ENCODE measurements at places on chromosomes 7 and 10.

GRCh38 chr10:116324951-116325635 is 845 bp downstream of the CCDC172 start:
- no peak for DNase-seq

- DNase-seq: peak; percentile 49
Observed at GRCh38 chr7:25565949-25566348, 337.7 kb upstream of the NPVF start.

- no peak for DNase-seq
Observed at GRCh38 chr10:43117031-43117776, 21.0 kb upstream of the CSGALNACT2 start.

- DNase-seq: no peak
Observed at GRCh38 chr10:21458126-21458871, 67.2 kb downstream of the SKIDA1 start.

DNA sequence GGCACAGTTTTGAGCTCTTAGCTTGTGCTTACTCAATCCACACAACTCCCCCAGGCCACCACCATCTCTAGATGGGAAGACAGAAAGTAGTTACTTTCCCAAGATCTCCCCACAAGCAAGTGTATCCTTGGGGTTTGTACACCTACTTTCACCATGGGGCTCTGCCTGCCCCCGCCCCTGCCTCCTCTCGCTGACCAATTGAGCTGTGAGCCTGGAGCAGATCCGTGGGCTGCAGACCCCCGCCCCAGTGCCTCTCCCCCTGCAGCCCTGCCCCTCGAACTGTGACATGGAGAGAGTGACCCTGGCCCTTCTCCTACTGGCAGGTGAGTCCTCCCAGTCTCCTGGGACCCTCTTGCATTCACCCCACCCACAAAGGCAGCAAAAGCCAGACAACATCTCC is 2.0 kb downstream of the FXYD4 start:
- no peak for DNase-seq

DNA sequence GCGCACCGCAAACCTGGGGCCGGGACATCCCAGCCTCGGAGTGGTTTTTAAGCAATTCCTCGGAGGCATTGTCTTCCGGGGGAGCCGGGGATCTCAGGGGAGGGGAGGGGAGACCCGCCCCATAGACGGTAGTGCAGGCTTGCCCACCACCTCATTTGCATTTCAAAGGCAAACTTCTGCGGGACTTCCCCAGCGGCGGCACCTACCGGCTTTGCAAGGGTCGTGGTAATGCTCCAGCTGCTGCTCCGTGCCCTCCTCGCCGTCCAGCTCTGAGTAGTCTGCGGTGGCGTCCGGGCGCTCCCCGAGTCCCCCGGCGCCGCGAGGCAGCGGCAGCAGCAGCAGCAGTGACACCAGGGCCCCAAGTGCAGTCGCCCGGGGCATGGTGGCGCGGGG is 425 bp downstream of the TLL2 start:
- DNase-seq: no peak

GRCh38 chr7:105648561-105649401 is 67.5 kb upstream of the EFCAB10 start:
- no peak for DNase-seq

- DNase-seq: no peak
Observed at GRCh38 chr7:115546790-115547189, 483.8 kb downstream of the TFEC start.

DNA sequence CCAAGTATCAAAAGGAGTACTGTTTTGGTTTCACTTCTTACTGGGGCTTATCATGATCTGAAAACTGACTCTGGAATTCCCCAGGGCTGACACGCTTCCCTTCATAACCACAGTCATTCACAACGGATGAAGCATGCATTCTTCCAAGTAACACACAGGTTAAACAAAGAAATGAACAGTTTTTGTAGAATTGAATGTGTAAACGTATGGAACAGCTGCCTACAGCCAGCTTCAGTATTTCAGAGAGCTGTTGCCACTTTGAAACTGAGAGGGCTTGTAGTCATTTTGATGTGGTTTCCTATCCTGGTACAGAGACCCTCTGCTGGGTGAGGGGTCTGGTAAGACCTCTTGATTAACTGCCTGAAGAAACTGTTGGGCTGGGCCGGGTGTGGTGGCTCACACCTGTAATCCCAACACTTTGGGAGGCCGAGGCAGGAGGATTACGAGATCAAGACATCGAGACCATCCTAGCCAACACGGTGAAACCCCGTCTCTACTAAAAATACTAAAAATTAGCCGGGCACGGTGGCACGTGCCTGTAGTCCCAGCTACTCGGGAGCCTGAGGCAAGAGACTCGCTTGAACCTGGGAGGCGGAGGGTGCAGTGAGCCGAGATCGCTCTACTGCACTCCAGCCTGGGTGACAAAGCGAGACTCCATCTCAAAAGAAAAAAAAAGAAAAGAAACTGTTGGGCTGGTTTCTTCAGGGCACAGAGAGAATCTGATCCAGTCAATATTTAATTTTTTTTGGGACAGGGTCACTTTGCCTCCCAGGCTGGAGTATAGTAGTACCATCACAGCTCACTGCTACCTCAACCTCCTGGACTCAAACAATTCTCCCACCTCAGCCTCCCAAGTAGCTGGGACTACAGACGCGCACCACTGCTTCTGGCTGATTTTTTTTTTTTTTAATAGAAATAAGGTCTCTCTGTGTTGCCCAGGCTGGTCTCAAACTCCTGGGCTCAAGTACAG is 4.7 kb downstream of the NFE2L3 start:
- no peak for DNase-seq

- DNase-seq: peak; percentile 47
Observed at GRCh38 chr10:72274730-72275350, 1.1 kb downstream of the DDIT4 start.

DNA sequence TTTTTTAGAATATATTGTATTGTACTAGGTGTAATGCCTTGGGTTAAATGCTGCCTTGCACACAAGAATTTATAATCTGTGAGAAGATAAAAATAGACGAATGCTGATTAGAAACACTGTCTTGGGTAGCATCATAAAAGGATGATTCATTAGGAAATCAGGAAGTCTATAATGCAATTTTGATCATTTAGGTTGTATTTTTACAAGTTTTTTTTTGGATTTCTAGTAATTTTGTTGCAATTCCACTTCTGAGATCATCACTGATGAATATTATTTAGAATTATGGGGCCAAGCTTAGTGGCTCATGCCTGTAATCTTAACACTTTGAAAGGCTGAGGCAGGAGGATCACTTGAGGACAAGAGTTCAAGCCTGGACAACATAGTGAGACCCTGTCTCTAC is 29.6 kb downstream of the WBP1L start:
- DNase-seq: no peak

GRCh38 chr10:127496035-127496434 is 53.1 kb upstream of the NPS start:
- DNase-seq: no peak

Data from stimulated activated CD8-positive, alpha-beta memory T cell treated with anti-CD3 and anti-CD28 coated beads, Interleukin-4, amount 100 ng/mL, for 4 hours (primary cell).